Activated CD4-positive, alpha-beta T cell treated with anti-CD3 and anti-CD28 coated beads, Interleukin-2, amount 10 ng/mL, durations not matched to agents 24 days and 14 days (primary cell): ENCODE measurements at places on chromosomes 16 and 17. TPM values are rescaled to one million over a fixed set of nuclear protein-coding genes. Genes with fewer than 3 reads are reported as not detected.

Gene NPEPPS
- total RNA-seq: 110 and 112 TPM in 2 replicates

Gene KRTAP3-2
- not detected in 2 replicates for total RNA-seq

Gene KRTAP2-3
- not detected in 2 replicates for total RNA-seq

Gene MFSD6L
- 0.14 and 0.17 TPM in 2 replicates for total RNA-seq

Gene ASPSCR1
- 35.1 and 37.3 TPM in 2 replicates for total RNA-seq

Gene MVD
- 95.7 and 102 TPM in 2 replicates for total RNA-seq

Gene KIFC3
- 0.58 and 1.7 TPM in 2 replicates for total RNA-seq

Gene RAD51C
- total RNA-seq: 73.7 and 78.8 TPM in 2 replicates

Gene KRTAP3-1
- total RNA-seq: not detected in 2 replicates

Gene CCDC40
- total RNA-seq: 0.37 and 0.54 TPM in 2 replicates

Gene KCNG4
- not detected in 2 replicates for total RNA-seq

Gene PRRT2
- total RNA-seq: 1.6 and 1.7 TPM in 2 replicates

Gene DECR2
- 17.6 and 18.5 TPM in 2 replicates for total RNA-seq

Gene TNK1
- total RNA-seq: 5.3 and 5.5 TPM in 2 replicates

Gene CLDN7
- total RNA-seq: 0.31 and 0.40 TPM in 2 replicates
